Hematopoietic multipotent progenitor cell treated with erythropoietin and hydrocortisone succinate and interleukin-3 and kit ligand, for 4 days (in vitro differentiated cells): ENCODE measurements at places on chromosomes 5 and 9.
A peak's percentile ranks its signal among the peaks of the same experiment; 100 is the strongest.

GRCh38 chr5:61100437-61100836, 61.8 kb downstream of the SMIM15 start:
- DNase-seq: peak; percentile 89

DNA sequence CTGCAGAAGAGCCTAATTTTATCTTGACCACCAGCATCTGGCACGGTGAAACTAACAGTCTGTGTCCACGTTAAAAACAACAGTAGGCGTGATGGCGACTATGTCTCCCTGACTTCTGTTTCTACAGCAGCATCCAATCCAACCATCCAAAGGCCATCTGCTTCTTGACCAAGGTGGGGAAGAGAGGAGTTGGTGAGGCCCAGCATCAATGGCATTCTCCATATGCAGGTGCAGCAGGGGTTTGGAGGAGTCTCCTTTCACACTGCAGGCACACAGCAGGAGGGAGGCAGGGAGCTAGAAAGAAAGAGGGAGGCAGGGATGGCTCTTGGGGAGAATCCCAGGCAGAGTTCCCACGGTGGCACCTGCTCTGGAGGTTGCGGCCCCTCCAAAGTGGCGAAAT, 27.0 kb downstream of the MGAT1 start:
- no peak for DNase-seq

DNA sequence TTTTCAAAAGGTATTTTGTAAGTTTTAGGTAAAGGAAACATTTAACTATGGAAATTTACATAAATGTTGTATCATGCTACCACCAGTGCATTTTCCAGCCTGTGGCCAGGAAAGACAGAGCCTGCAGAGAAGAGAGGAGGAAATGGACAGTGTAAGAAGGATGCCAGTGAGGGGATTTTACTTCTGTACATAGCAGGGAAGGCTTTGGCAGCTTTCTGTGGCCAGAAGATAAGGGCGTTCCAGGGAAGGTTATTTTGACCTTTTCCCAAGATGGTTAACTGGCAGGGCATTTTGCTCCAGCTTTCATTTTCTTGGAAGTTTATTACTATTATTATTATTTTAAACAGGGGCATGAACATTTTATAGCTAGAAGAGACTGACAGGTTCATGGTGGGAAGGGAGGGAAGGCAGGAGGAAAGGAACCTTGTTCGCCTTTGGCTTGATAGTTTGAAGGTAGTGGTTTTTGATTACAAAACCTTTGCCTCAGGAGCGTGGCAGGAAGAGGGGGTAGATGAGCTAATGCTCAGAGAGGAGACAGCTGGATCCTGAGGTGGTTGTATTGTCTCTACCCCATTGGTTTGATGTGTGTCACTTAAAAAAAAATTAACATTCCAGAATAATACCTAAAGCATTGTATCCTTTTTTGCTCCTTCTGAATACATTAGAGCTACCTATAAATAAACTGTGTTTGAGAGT, 4.1 kb downstream of the ISOC1 start:
- DNase-seq: peak; percentile 44

DNA sequence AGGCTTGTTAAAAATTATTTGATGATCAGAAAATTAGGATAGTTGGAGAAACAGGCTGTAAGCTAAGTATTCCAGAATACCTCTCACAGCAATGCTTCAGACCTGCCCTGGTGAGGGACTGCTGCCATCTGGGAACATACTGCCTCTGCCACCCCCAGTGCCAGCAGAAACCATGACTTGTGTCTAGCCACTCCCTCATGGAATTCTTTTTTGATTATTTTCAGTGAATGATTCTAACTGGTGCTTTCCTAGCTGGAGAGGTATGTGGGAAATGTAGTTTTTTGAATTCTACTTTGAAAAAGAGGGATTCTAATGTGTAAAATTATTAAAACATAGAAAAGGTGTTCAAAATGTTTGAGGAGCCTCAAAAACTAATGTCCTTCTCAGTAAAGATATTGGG, 126.3 kb downstream of the HMHB1 start:
- no peak for DNase-seq

GRCh38 chr9:99299211-99300102, 77.4 kb downstream of the SEC61B start:
- DNase-seq: peak; percentile 47

GRCh38 chr5:145499483-145499882, 335.7 kb downstream of the PRELID2 start:
- DNase-seq: no peak

- DNase-seq: no peak
Measured at GRCh38 chr9:89533411-89534095, 35.6 kb upstream of the SEMA4D start.

DNA sequence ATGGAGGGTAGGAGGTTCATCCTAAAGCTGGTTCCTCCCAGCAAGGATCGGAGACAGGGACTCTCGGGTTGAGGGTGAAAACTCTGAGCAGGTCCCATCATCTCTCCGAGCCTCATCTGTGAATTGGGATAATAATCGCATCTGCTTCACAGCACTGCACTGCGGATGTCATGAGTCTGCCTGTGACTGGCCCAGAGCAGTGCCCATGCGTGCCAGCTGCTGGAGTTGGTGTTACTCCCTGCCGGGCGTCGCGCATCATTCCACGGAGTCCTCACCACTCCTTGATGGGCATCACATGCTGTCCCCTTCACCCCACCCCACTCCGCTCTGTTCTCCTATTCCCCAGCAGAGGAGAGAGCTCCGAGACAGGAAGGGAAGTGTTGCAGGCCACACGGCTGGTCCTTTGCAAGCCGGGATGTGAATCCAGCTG, 35.1 kb upstream of the ORM1 start:
- DNase-seq: no peak

GRCh38 chr5:149274939-149275338, 3.3 kb downstream of the AFAP1L1 start:
- DNase-seq: no peak

GRCh38 chr9:97386733-97387503, 25.0 kb upstream of the TDRD7 start:
- DNase-seq: peak; percentile 84

DNA sequence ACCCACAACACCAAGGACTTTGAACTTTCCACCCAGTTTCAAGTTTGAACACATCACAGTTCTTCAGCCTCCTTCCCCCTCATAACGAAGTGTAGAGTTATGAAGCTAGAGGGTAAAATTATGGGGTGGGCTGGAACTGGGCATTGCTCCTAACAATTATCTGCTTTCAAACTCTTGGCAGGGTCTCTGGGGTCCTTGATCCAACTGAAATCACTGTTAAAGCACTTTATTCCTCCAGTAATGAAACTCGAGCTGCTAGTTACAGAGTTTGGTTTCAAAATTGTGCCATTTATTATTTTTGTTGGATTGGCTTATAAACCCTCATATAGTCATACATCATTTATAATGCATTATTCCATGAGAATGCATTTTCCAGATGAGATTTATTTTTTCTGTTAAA, 158.5 kb downstream of the RGS3 start:
- DNase-seq: no peak

- DNase-seq: peak; percentile 81
Measured at GRCh38 chr5:151150471-151151262, 6.9 kb downstream of the ANXA6 start.

DNA sequence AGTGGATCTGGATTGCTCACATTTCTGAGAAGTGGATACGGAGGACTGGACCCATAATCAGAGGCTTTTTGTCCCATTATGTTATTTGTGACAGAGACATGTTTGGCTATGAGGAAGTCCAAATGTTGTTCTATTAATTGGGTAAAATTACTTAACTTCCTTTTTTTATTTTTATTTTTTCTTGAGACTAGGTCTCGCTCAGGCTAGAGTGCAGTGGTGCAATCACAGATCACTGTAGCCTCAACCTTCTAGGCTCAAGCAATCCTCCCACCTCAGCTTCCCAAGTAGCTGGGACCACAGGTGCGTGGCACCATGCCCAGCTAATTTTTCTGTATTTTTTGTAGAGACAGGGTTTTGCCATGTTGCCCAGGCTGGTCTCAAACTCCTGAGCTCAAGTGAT, 11.9 kb upstream of the PGGT1B start:
- DNase-seq: peak; percentile 40

DNA sequence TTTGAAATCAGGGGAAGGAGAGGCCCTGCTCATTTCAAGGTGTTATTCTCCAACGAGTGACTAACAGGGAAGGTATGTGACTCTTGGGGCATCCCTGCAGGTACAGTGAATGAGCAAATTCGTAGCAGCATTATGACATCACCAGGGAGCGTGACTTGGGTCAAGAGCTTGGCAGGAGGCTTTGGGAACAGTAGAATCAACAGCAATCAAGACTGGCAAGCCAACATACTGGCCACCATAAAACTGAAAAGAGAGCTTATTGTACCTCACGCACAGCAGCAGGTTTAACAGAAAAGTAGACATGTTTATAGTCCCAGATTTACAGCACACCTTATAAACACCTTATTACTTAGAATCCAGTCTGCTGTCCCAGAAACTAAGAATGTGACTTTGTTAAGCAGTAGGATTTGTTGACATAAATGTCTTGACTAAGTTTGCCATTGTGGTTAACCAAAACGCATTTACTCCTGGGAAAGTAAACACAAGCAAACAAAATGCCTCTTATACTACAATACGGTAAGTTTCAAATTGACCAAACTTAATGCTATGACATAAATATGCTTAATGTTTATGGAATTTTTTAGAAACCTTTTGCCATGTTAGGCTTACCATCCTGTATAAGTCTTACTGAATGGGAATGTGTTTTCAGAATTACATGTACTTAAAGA, 297.8 kb downstream of the NPR3 start:
- DNase-seq: no peak

GRCh38 chr5:96807075-96807654, 580 bp downstream of the ERAP1 start:
- peak; percentile 87 for DNase-seq

DNA sequence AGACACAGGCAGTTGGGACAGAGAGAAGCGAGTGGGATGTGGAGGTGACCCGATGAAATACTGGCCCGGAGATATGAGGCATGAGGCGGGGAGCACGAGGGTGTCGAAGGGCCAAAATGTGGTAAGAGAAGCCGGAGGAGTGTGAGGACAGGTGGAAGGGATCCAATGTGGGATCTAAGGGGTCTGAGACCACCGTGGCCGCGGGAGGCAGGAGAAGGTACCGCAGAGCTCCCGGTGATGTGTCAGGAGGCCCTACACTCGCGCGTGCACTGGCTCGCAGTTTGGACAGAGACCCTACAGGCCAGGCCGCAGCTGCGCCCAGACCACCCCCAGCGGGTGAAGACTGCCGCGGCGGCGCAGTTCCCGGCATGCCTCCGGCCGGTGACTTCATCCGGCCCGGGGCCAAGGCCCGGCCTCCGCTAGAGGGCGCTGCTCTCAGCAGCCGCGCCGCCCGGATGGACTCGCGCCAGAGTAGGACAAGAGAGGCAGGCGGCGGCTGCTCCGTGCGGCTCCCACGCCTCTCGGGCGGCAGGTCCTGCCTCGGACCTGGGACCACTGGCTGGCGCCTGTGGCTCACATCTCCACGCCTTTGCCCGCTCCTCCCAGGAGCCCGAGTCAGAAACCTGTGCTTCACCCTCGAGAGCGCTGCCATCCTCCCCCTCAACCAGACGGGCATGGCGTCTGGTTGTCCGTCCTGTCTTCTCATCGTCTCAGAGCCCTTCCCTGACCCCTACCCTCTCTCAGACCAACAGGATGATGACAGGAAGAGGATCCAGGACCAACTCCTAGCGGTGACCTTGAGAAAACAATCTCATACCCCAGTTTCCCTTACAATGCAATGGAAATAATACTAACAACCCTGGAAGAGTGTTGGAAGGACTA, 35.4 kb upstream of the STING1 start:
- peak; percentile 94 for DNase-seq

DNA sequence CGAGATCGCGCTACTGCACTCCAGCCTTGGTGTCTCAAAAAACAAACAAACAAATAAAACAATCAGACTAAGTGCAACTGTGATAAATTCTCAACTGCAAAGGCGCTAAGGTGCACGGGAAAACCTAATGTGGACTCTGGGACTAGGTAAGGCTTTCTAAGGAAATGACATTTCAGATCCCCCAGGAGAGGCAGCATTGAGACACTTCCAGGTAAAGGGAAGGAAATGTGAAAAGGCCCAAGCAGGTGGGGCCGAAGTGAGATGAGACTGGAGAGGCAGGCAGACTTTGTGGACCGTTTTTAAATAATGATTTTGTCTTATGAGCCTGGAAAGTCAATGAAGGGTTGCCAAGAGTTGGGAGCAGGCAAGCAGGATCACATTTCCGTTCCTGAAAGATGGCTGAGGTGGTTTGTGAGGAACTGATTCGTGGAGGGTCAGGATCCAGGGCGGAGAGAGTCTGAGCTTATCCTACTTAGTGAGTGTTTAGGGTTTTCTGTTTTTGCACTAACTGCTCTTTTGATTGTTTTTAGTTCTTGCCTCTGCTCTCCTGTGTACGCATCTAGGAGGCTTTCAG, 2.0 kb upstream of the APBA1 start:
- DNase-seq: no peak

- DNase-seq: peak; percentile 67
Measured at GRCh38 chr9:88534456-88535225, at the start of gene NXNL2. Gene NXNL2 (plus strand): TSS chr9:88535178. CDS start chr9:88535435, 257 bp downstream.

DNA sequence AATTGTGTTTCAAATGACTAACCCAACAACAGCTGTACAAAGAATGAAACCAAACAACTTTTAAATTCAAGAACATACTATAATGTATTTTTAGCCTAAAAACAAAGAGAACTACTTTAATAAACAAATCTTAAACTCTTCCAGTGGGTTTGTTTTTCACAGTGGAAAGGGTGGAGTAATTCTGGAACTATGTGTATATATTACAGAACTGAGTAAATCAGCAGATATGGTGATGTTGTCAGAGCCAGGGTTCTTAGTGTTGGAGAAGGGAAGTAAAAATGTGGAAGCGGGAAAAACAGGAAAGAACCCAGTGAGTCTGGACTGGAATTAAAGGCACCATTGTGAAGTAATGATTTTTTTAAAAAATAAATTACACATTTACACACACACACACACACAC, 144.9 kb downstream of the CDK5RAP2 start:
- DNase-seq: no peak

DNA sequence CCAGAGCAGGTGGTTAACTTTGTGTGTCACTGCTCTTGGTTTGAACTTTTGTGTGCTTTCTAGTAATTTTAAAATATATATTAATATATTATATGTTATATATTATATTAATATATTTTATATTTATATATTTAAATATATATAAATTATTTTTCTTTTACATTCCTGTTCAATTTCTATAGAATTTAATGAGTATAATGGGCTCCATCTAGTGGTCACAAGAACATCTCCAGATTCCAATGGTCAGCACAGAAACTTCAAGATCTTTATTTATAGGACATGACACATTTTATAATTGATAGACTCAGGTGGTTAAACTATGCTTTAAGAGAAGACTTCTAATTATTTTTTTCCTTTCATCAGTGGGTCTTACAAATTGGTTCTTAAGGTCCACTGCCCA, 39.1 kb downstream of the COL23A1 start:
- DNase-seq: peak; percentile 74

DNA sequence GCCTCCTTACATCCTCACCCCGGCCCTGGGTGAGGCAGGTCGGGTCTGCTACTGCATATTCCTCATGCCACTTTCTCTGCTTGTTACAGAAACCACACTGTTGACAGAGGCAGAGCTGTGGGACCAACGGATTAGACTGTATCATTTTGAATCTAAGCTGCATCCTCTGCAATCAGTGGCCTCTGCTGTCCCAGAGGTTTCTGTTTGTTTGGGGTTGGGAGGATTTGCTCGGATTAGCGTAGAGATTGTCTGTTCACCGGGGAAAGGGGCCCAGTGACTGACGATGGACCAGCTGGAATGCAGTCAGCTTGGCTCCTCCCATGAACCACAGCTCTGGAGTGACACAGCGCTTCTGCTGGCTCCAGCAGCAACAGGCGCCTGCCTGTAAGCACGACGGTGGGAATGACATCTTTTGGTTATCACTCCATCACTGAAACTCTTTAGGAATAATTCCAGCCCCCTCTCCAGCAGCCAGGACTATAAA, 37.3 kb upstream of the ADRA1B start:
- DNase-seq: peak; percentile 48
